Left renal cortex interstitium (tissue), 4 donors: ENCODE measurements at places on chromosomes 3 and 15. TPM values are rescaled to one million over a fixed set of nuclear protein-coding genes. Genes with fewer than 3 reads are reported as not detected.
A peak's percentile ranks its signal among the peaks of the same experiment; 100 is the strongest.

Gene ISG20
- polyA plus RNA-seq, result 1.6 TPM

Gene DUOXA2
- not detected for polyA plus RNA-seq

Gene TLNRD1
- polyA plus RNA-seq, result 9.8 TPM

DNA sequence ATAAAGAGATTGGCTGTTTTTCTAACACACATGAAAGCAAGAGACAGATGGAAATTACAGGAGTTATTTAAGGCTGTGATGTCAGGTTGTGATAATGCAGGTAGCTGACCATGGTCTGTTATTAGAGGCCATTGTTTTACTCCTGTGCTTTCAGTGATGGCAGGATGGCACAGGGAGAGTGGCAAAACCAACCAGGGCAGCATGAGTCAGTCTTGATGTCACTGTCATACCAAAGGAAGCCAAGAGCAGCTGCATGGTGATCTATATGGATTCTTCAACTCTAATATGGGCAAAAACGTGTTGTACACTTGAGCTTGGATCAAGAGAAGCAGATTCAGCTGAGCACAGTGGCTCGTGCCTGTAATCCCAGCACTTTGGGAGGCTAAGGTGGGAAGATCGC lies 91.8 kb upstream of the LMOD3 start:
- no peak for DNase-seq

DNA sequence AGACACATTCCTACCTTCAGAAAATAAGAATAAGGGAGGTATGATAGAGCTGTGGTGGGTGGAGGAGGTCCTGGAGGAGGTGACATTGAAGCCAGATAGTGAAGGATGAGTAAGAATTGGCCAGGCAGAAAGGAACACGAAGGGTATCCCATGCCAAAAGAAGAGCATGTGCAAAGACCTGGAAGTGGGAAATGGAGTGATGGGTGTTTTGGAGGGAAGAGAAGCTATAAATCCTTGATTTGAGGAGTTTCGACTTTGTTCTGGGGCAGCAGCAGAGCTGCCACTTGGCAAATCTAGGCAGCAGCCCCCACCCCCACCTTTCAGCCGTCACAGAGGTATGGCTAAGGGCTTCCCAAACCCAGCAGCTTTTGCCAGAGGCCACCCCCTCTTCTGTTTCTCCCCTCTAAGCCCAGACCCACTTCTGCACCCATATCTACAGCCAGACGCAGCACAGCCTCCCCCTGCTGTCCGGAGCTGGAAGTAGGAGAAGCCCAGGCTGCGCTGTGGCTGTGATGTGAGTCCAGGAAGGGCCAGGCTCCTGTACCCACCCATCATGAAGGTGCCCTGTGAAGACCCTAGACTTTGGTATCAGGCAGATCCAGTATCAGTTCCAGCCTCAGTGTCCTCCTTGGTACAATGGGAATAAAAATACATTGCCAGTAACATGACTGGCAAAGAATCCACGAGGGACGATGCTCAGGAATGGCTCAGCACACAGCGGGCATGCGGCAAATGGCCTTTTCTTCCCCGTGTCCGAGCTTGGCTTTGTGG lies 188.7 kb upstream of the LINGO1 start:
- DNase-seq, result peak; percentile 67

DNA sequence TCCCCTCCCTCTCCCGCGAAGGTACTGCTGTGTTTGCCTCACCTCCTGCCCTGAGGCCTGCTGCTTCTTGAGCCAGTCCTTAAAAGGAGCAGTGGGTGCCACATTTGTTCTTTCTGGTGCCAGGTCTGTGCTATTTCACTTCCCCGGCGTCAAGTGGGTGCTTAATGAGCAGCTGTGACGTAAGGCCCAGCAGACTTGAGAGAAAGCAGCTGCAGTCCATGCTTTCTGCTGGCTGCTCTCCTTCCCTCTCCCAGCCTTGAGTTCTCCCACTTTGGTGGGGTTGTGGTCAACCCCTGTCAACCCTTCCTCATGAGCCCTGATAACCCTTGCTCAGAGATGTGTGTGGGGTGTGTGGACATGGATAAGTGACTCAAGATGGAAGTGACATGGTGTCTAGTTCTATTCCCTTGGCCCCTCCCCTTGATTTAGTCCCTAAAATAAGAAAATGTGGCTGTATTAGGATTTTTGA lies 6.9 kb downstream of the INAFM2 start:
- no peak for DNase-seq

- no peak for DNase-seq
Observed at GRCh38 chr3:54261141-54261540, 138.8 kb downstream of the CACNA2D3 start.

GRCh38 chr15:77528968-77529319 lies 103.8 kb downstream of the LINGO1 start:
- DNase-seq, result no peak

GRCh38 chr3:194967151-194968117 lies 281.8 kb downstream of the FAM43A start:
- no peak for DNase-seq

- no peak for DNase-seq
Observed at GRCh38 chr15:40100123-40100946, 8.3 kb downstream of the BMF start.

DNA sequence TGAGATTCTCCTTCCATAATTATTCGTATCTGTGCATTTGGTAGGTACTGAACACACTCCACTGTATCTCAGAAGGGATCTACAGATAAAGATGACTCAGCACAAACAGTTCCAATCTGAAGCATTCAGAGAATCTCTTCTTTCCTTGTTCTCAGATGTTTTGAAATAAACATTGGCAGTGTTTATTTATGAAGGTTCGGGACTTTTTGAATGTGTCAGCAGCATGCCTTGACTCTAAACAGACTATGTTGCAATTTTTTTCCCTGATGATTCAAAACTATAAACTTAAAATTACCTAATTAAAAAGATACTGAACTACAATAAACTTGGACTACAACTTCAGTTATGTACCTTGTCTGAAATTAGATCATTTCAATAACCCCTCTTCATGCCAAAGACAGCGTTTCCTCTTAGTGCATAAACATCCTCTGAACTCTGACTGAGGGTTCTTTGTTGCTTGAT lies 612.9 kb upstream of the TBL1XR1 start:
- no peak for DNase-seq
